ENCODE measurements at places on chromosomes 16 and 17.
A peak's percentile ranks its signal among the peaks of the same experiment; 100 is the strongest.

GRCh38 chr17:41442739-41443138 is 2.0 kb upstream of the KRT38 start:
- no peak for DNase-seq
- peaks cover 4% of the 10 kb centered on the region for H3K27me3 ChIP-seq
- no peaks in the 10 kb centered on the region for H3K36me3 ChIP-seq
- H3K4me3 ChIP-seq: no peak overlapping the region

- H3K4me3 ChIP-seq: no peak overlapping the region
- DNase-seq: no peak
- H3K36me3 ChIP-seq: peaks cover 5% of the 10 kb centered on the region
- H3K27me3 ChIP-seq: no peaks in the 10 kb centered on the region
- H3K4me1 ChIP-seq: no peaks in the 10 kb centered on the region
Measured at GRCh38 chr17:82808006-82808405, 31.8 kb downstream of the ZNF750 start.

- H3K27me3 ChIP-seq: no peaks in the 10 kb centered on the region
- no peak for DNase-seq
- H3K36me3 ChIP-seq: peaks cover 2% of the 10 kb centered on the region
- H3K27ac ChIP-seq: no peak overlapping the region
Measured at GRCh38 chr17:16473044-16474011, 18.7 kb downstream of the LRRC75A start.

DNA sequence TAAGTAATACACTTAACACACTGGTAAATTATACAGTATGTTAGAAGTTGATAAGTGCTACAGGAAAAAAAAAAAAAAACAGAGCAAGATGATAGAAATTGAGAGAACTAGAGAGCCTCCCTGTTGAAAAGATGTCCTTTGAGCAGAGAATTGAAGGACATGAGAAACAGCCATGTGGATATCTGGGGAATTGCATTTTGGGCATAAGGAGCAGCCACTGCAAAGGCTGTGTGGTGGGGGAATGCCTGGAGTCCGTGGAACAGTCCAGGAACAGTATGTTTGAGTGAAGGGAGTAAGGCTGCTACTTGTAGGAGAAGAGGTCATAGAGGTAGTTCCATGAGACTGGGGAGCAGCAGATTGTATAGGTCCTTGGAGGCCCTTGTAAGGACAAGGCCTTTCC is 178.4 kb downstream of the FTO start:
- H3K4me3 ChIP-seq: no peak overlapping the region
- no peaks in the 10 kb centered on the region for H3K27me3 ChIP-seq
- no peak overlapping the region for H3K27ac ChIP-seq
- no peaks in the 10 kb centered on the region for H3K4me1 ChIP-seq

DNA sequence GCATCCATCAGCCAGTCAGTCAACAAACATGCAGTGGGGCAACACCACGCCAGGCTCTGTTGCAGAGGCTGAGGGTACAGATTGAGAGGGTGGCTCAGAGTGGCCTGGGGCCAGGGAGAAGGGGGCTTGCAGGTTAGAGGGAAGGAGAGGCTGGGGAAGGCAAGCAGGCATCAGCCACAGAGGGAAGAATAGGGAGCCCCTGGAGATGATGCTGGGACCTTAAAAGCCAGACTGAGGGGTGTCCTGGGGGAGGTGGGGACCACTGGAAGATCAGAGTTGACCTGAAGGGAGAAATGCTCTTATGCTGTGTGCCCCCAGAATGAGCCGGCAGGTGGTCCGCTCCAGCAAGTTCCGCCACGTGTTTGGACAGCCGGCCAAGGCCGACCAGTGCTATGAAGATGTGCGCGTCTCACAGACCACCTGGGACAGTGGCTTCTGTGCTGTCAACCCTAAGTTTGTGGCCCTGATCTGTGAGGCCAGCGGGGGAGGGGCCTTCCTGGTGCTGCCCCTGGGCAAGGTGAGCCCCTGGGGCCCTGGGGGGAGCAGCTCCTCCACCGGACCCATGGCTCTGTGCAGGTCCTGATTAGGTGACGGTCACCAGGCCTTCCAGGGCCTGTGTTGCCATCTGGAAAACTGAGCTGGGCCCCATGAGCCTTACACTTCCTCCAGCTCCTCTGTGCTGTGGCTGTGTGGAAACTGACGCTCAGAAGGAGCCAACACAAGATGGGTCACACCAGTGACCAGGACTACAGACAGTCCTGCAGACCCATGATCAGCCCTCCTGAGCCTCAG is 1.7 kb downstream of the CORO1A start:
- no peaks in the 10 kb centered on the region for H3K27me3 ChIP-seq
- peaks cover 28% of the 10 kb centered on the region for H3K4me1 ChIP-seq
- peaks cover 43% of the 10 kb centered on the region for H3K36me3 ChIP-seq
- peak overlapping the region; percentile 100 for H3K27ac ChIP-seq
- peak; percentile 53 for DNase-seq
- H3K4me3 ChIP-seq: peak overlapping the region; percentile 100

- H3K27ac ChIP-seq: no peak overlapping the region
- H3K36me3 ChIP-seq: no peaks in the 10 kb centered on the region
- no peaks in the 10 kb centered on the region for H3K27me3 ChIP-seq
- no peak overlapping the region for H3K4me3 ChIP-seq
- H3K4me1 ChIP-seq: peaks cover 2% of the 10 kb centered on the region
Measured at GRCh38 chr17:78448356-78448993, 70.0 kb downstream of the PGS1 start.

DNA sequence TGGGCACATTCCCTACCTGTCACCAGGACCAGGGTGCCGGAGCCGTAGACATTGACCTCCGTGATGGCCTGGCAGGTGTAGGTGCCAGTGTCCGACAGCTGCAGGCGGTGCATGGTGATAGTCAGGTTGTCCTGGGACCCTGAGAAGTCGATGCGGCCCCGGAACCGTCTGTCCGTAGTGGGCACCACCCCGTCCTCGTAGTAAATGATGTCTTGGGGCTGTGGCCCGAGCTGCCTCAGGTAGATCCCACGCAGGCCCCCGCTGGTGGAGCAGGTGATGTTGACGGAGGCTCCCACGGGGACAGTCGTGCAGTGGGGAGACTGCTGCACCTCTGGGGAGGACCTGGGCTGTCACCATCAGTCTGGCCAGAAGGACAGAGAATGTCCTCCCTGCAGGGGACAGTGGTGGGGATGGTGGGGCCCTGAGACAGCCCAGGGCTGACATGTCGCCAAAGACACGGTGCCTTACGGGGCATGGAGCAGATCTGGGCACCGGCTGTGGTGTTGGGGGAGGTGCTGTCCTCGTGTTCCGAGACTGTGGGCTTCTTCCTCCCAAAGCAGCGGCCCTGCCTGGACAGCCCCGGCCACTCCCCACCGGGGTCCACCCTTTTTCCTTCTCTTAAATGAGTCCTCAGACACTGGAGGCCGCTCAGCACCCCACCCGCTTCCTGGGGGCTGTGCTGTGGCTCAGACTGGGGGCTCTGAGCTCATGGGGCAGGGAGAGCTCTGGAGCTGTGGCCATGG is 586 bp downstream of the CD7 start:
- H3K36me3 ChIP-seq: peaks cover 35% of the 10 kb centered on the region
- peaks cover 23% of the 10 kb centered on the region for H3K4me1 ChIP-seq
- H3K27ac ChIP-seq: peak overlapping the region; percentile 93
- DNase-seq: no peak
- H3K27me3 ChIP-seq: peaks cover 4% of the 10 kb centered on the region

GRCh38 chr17:69898601-69899000 is 176.4 kb upstream of the KCNJ16 start:
- H3K27ac ChIP-seq: no peak overlapping the region
- no peak overlapping the region for H3K4me3 ChIP-seq
- DNase-seq: no peak
- H3K4me1 ChIP-seq: no peaks in the 10 kb centered on the region
- no peaks in the 10 kb centered on the region for H3K36me3 ChIP-seq
